ENCODE measurements at places on chromosomes 4 and X. TPM values are rescaled to one million over a fixed set of nuclear protein-coding genes. Genes with fewer than 3 reads are reported as not detected.

- no peak for DNase-seq
Measured at GRCh38 chrX:132603700-132604286, 115.0 kb upstream of the MBNL3 start.

DNA sequence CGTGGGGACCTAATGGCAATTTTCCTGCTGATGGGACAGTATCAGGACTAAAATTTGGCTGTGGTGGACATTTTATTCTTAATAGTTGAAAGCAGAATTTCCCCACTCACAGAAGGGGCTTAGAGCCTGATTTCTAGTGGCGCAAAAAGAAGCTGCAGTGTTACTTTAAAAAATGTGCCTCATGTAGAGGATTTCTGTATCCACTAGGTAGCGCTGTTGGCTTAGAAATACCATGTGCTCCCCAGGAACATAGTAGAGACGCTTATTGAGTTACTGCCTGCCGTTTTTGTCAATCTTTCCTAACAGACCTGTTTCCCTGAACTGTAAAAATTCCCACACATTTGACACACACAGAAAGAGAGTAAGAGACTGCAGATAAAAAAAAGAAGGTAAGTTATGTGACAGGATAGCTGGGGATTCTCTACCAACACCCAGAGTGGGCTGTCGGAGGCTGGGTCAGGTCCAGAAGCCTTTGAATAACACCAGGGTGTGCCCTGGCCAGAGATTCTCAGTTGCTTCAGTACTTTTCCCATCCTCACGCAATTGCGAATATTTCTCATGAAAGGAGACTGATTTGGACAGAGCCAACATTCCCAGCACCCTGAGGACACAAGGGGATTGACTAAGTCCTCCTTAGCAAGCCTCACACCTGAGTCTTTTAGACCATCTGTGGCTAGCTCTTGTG, 88.4 kb downstream of the ZXDA start:
- DNase-seq, result no peak

DNA sequence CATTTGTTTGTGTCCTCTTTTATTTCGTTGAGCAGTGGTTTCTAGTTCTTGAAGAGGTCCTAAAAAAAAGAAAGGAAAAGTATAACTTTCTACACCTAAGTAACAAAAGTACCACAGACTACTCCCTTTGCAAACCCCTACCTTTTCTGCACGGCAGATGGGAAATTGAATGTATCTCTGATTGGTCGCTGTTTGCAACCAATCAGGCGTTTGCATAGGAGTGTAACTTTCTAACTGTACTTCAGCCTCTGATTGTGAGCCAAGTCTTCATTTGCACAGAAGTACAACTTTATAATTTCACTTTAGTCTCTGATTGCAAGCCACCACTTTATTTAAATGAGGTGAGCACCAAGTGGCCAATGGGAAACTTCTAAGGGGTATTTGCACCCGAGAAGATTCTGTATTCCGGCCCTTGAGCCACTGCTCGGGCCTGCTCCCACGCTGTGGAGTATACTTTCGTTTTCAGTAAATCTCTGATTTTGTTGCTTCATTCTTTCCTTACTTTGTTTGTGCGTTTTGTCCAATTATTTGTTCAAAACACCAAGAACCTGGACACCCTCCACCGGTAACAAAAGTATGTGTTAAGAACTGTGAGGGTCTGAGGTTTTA, 40.3 kb upstream of the FHL1 start:
- no peak for DNase-seq

DNA sequence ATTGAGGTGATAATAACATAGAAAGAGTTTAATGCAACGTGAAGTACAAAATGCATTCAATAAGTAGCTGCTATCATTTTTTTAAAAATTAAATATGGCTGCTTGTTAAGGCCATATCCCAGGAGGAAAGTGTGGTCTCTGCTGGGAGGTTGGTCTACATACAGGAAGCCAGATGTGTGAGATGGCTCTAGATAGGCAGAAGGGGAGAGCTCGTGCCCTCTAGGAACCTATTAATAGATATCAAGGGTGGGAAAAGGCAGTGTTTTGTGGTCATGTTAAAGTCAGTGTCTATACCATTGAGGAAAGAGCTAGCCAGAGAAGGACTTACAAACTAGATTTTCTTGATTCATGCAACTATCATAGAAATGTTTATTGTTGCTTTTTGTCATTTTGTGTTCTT, 140.5 kb downstream of the KLHL8 start:
- DNase-seq, result no peak

DNA sequence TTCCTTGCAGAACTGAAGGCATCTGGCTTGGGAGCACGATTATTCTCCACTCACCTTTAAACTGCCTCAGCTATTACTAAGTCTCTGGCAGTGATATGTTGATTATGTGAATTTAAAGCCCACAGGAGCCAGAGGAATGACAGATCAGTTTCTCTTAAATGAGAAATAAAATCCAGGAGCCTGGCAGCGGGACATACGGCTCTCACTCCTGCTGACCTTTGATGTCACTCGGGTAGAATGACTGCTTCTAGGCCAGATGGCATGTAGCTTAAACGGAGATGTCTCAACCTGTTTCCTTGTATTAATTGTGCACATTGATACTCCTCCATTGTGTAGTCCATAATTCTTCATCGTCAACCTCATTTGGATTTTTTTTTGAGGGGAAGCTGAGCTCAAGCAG, 4.0 kb upstream of the CBLL2 start:
- no peak for DNase-seq

DNA sequence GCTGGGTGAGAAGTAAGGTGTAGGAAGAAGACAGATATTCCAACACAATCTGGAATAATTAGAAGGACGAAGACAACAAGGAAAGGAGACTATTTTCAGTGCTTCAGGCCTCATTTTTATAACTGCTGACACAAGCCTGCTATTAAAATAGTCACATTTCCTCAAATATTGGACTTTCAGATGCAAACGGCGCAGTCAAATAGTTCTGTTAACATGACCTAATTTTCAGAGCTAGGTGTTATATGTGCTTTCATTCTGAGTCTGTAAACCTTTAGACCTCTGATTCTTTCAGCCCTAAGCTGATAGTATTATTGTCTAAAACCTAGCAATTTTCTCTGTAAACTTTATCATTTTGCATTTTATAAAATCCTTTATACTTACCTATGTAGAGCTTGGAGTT, 261.5 kb downstream of the IL1RAPL1 start:
- DNase-seq, result no peak

DNA sequence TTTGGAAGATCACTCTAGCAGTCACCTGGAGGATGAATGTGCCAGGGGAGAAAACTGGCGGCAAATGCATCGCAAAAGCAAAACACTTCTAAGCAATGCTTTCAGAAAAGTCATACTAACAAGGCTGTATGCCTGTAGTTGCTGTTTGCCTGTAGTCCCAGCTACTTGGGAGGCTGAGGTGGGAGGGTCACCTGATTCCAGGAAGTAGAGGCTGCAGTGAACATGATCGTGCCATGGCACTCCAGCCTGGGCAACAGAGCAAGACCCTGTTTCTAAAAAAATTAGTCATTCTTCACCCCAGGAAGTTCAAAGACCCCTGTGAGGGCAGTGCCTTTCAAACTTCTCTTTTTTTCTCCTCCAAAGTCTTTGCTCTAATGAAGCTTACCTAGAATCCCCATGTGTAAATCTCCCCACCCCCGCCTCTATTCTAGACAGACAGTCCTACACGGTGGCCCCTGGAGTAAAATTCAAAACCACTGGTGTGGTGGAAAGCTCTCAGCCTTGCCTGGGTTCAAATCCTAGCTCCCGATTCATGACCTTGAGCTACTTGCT, 5.5 kb downstream of the SOWAHD start:
- DNase-seq, result no peak

SMAD1 gene
- total RNA-seq, result 12.0 TPM

GSX2 gene
- total RNA-seq, result not detected

PPARGC1A gene
- total RNA-seq, result 77.5 TPM

CPLX1 gene
- 3.1 TPM for total RNA-seq

All from Right ventricle myocardium inferior (tissue), 1 donor.